H1 (cell line): ENCODE measurements at places on chromosomes 3 and 15.

DNA sequence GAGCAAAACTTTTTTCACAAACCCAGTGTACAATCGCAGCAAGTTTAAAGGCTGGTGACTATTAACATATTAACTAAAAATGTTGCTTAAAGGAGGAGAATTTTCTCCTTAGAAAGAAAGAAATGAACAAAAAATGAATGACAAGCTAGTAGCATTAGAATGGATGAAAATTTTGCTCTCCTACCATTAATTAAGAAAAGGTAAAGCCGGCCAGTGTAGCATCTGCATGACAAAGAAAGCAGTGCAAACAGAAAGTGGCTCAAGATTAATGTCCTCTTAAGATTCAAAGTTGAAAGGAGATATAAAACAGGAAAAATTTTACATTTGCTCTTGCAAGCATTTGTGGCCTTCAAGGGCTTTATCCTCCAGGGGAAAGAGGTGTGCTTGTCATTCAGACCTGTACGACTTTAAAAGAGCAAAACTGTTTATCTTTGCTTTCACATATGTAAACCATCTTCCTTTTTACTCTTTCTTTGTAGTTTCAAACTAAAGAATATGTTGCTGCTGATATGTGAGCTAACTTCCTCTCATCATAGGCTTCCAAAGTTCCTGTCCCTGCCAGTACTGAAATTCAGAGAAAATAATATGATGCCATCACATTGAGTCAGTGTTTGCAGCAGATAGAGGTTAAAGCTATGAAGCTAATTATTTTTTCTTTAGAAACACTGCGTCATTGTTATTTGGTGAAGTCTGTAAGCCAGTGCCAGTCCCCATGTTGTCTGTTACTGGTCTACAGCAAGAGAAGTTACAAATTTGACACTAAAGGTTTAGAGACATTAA lies 439.1 kb upstream of the GRM7 start:
- no peak for DNase-seq

GRCh38 chr15:27500206-27500605 lies 529.2 kb downstream of the GABRG3 start:
- DNase-seq, result no peak

GRCh38 chr15:92883163-92883875 lies 16.8 kb upstream of the CHD2 start:
- no peak for DNase-seq

GRCh38 chr3:165439765-165440164 lies 243.6 kb upstream of the SLITRK3 start:
- DNase-seq, result no peak

DNA sequence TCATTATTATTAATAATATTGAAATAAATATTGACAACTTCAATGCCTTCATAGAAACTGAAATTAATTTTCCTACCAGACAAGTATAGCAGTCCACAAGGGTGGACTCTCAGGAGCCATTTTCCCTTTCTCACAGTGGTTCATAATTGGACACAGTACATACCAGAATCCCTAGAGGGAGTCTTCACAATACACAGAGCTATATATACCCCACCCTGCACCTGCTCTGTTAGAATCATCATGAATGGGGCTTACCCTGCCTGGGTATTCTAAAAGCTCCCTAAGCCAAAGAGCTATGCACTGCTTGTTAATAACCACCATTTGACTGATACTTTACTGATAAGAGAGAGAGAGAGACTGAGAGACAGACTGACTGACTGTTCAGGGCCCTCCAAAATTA lies 134.9 kb downstream of the FEZF2 start:
- DNase-seq, result no peak

DNA sequence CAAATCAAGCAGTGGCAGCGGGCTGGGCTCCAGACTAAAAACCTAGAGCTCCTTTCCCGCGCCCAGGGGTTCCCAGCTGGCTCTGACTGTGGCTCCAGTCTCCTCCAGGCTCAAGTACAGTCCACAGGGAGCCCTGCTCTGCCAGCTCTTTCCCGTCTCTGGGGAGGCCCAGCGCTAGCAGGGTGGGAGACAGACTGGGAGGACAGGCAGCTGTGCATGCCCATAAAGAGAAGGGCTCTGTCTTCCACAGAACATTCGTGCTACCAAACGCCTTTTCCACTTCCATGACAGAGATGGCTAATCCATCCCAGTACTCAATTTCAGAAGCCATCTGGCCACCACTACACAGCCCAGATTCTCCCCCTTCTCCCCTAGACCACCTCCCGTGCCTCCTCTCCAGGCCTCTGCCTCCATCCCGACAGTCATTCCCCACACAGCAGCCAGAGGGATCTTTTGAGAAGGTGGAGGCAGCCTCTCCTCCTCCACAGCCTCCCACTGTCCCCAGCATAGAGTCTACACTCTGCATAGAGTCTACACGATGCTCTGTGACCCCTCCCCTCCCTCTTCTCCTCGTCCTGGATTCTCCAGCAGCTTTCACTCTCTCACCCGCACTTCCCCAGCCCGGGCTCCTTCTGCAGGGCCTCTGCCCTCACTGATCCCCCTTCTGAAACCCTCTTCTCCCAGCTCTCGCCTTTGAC lies 6.8 kb upstream of the DUSP7 start:
- DNase-seq, result no peak

DNA sequence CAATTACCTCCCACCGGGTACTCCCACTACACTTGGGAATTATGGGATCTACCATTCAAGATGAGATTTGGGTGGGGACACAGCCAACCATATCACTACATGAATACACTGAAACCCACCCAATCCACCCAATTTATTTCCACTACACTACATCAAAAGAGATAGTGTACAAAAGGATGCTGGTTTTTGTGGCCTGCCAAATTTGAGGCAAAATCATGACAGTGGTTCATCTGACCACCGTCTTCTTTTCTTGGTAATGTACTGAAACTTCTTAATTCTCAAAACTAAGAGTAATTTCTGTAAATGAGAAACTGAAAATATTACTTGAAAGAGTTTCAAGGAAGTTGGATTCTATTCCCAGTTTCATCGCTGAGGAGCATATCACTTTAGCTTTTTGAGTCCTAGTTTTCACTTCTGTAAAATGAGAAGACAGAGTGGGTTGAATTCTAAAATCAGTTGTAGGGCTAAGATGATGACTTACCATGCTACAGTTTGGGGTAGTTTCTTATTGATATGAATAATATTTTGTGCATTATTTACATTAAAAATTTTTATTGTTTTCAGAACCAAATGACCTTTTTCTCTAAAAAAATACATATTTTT lies 360.4 kb upstream of the CNTN6 start:
- no peak for DNase-seq

- no peak for DNase-seq
These were observed 61.1 kb downstream of the ST6GAL1 start for GRCh38 chr3:186991470-186991869.

DNA sequence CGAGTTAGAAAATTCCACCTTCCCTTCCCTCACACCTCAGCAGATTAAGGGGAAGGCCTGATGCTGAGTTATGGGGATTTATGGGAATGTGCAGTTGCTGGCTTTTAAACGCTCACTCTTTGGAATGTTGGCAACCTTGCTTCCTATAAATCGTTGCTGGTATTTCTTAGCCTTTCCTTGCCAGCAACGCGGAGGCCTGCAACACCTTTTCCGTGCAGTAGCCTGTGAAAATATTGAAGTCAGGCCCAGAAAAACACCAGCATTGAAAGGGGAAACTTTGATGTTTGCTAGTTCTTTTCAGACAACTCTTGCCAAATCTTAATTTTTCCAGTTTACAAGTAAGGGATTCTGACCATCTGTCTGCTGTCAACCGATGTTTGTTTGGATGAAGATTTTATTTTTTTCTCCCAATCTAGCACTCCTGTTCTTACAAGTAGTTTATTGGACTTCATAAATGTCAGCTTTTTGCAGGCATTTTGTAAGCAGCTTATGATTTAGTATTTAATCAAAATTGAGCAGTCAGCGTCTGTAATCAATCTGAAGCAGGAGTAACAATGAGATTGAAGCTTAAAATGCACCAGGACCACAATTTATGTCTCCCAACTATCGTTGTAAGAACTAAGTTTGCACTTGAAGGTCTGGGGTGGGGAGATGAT lies 251.0 kb downstream of the RPLP1 start:
- DNase-seq, result no peak

DNA sequence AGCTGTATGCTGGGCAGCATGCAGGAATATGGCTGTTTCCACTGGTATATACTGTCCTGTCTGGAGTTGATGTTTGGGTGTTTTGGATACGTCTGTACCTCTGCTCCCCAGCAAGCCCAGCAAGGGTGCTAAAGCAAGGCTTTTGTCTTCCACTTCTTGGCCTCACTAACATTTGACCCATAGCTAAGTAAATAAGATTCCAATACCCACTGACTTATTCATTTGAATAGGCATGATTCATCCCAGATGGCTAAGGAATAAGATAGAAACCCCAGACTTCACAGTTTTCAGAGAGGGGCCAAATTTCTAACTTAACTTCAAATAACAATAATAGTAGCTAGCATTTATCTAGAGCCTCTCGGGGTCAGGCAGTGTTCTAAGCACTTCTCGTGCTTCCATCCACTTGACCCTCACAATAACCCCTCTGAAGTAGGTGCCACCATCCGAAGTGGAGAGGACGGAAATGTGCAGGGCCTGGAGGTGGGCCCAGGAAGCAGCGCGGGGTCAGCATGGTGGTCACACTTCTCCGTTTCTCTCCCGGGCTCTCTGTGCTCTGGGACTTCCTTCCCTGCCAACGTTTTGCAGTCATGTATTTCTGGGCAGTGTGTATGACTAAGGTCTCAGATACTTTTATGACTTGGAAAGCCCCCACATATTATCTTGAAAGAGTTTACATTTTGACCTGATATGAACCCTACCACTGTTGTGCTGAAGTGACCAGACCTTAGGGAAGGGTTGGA lies 39.3 kb downstream of the LRRK1 start:
- no peak for DNase-seq

DNA sequence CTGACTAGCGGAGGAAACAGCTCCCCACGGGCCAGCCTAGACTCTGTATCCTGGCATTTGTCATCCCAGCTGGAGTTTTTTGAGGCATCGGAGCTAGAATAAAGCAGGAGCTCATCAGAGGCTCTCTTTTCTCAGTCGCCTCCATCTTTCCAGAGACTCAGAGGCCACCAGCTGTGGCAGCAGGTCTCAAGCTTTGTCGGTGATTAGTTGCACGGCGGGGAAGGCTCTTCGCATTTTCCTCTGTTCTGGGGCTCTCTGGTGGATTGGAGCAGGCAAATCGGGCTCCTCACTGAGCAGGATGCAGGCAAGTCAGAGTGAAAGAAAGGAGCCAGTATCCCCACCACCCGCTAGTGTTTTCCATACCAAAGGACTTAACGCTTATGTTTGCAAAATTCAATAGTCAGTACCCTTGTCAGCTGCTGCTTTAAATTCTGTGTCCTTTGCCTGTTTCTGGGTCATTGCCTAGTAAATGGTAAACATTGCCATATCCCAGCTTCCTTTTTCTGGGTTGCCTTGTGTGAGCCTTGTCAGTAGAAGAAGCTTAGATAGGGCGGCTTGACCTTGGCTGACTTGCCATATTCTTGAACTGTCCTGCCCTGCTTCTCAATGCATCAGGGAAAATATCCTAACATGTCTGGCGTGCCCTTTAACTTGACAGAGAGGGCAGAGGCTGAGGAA lies 127.1 kb downstream of the PTPRG start:
- peak; percentile 84 for DNase-seq

GRCh38 chr3:113736548-113737089 lies 9.4 kb downstream of the NAA50 start:
- no peak for DNase-seq

DNA sequence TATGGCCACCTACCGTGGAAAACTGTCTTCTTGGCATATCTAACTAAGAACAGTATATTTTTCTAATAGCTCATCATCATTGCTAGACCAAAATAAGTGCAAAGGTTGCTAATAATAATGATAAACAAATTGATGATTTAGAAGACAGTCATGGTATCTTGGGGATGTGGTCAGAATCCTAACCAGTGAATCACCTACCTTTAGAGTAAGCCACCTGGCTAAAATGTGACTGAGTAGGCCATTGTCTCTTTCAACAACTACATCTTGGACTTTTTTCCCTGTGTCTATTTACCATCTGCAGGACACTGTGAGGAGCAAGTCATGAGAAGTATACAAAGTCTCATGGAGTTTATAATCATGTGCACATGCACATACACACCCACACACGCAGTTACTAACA lies 273.5 kb upstream of the SEMA6D start:
- DNase-seq, result no peak

- DNase-seq, result peak; percentile 86
These were observed at the start of the genes BBS4 and HIGD2B for GRCh38 chr15:72685925-72686794. Gene BBS4 (plus strand): TSS chr15:72686207. CDS start chr15:72686228, 21 bp downstream. Gene HIGD2B (minus strand): TSS chr15:72686182. CDS start chr15:72676374, 9,808 bp downstream.

DNA sequence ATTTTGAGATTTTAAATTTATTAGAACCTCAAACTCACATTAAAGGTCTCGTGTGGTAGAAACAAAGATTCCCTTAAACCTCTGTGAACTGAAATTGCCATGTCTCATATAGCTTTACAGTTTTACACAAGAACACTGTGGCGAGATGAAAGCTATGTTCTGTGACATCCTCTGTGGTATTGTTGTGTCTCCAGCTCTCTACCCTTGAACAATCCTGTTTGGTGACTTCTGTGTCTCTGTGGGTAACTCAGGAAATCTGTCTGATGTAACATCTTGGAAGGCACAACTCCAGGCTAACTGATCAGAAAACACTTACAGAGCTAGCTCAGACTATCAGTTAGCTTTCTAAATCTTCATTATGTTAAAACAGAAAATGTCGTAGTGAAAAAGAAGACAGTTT lies 318.8 kb upstream of the GBE1 start:
- DNase-seq, result no peak
